Stimulated activated CD4-positive, alpha-beta T cell treated with anti-CD3 and anti-CD28 coated beads, Interleukin-4, amount 100 ng/mL, for 24 hours (primary cell): ENCODE measurements at places on chromosomes 7 and 10.

GRCh38 chr7:5380350-5381070 is 43.1 kb downstream of the TNRC18 start:
- no peak for DNase-seq

- no peak for DNase-seq
Measured at GRCh38 chr7:67309764-67310549, 313.3 kb downstream of the TYW1 start.

- DNase-seq, result no peak
Measured at GRCh38 chr10:116557305-116557880, 11.7 kb downstream of the PNLIP start.

- no peak for DNase-seq
Measured at GRCh38 chr7:29765490-29765889, 40.8 kb upstream of the WIPF3 start.

- no peak for DNase-seq
Measured at GRCh38 chr7:43680736-43681135, 48.6 kb downstream of the COA1 start.

GRCh38 chr10:103800089-103800488 is 55.3 kb downstream of the SH3PXD2A start:
- DNase-seq, result no peak

GRCh38 chr10:92787557-92788152 is 60.7 kb upstream of the EXOC6 start:
- no peak for DNase-seq
